Skeletal muscle tissue (tissue), 5 donors: ENCODE measurements at places on chromosomes 12 and 14. TPM values are rescaled to one million over a fixed set of nuclear protein-coding genes. Genes with fewer than 3 reads are reported as not detected.

The NGB gene
- total RNA-seq: not detected

The FAM90A1 gene
- 0.52 TPM for total RNA-seq

The LRP1-AS gene
- total RNA-seq: 1.0 TPM

The SLC25A21 gene
- 2.1 TPM for total RNA-seq

The IQSEC3 gene
- total RNA-seq: 1.0 TPM
